Neural progenitor cell (in vitro differentiated cells): ENCODE measurements at places on chromosomes 6 and 20. TPM values are rescaled to one million over a fixed set of nuclear protein-coding genes. Genes with fewer than 3 reads are reported as not detected.

The SNAP25 gene
- total RNA-seq: not detected in 2 replicates

The FAM8A1 gene
- 18.0 and 22.9 TPM in 2 replicates for total RNA-seq

The LAMA5 gene
- 12.1 and 63.9 TPM in 2 replicates for total RNA-seq

The AVP gene
- total RNA-seq: not detected in 2 replicates

The SNTA1 gene
- total RNA-seq: 6.3 and 10.6 TPM in 2 replicates

The HLA-G gene
- total RNA-seq: not detected in 2 replicates

- H3K36me3 ChIP-seq: no peaks in the 10 kb centered on the region
- H3K4me3 ChIP-seq: no peak overlapping the region
- DNase-seq: peak; percentile 10
These were observed 658.2 kb downstream of the PTPRT start for GRCh38 chr20:42531508-42531961.

DNA sequence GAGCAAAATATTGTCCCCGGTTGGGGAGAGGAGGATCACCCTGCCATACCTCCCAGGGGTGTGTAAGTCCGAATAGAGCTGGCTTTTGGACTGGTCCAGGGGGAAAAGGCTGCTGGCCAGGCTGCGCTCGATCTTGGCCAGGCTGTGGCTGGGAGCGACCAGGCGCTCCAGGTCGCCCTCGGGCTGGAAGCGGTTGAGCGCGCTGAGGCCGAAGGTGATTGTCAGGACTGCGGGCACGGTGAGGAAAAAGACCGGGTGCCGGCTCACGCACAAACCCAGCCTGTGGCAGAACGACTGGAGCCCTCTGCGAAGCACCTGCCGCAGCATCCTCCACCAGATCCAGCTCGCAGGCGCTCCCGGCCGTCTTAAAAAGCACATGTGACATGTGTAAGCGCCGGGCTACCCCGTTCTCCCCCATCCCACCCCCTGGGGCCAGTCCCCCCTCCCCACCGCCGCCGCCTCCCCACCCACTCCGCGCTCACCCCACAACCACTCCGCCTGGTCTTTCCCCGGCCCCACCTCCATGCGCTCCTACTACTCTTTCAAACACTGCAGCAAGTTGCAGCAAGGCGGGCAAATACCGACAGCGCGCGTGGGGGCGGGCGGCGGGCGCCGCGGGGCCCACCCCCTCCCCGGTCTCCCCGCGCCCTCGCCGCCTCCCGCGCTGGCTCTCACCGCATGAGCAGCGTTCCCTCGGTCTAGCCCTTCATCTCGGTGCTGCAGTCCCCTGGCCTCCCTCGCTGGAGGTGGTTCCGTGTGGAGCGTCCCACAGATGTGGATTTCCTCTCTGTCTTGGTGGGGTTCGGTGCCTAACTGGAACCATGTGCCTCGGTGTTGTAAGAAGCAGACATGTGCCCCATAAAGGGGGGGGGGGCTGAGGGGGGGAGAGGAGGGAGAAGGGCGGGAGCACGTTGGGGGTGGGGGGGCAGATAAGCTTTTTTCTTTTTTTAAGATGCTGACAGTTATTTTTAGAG lies 42.4 kb downstream of the PTCHD4 start:
- peak; percentile 63 for DNase-seq
- no peaks in the 10 kb centered on the region for H3K4me1 ChIP-seq
- no peak overlapping the region for H3K27ac ChIP-seq
- peaks cover 40% of the 10 kb centered on the region for H3K27me3 ChIP-seq
- H3K4me3 ChIP-seq: peak overlapping the region; percentile 55
- H3K36me3 ChIP-seq: no peaks in the 10 kb centered on the region

- DNase-seq: no peak
- no peaks in the 10 kb centered on the region for H3K36me3 ChIP-seq
- H3K27me3 ChIP-seq: peaks cover 31% of the 10 kb centered on the region
- H3K27ac ChIP-seq: no peak within 1 kb of the TSS
- peaks cover 8% of the 10 kb centered on the region for H3K4me1 ChIP-seq
- no peak within 1 kb of the TSS for H3K4me3 ChIP-seq
These were observed at the start of gene NKAPL for GRCh38 chr6:28258877-28259777. Gene NKAPL, plus strand, starts transcription at chr6:28259297. Its CDS starts 75 bp downstream, at chr6:28259372.

DNA sequence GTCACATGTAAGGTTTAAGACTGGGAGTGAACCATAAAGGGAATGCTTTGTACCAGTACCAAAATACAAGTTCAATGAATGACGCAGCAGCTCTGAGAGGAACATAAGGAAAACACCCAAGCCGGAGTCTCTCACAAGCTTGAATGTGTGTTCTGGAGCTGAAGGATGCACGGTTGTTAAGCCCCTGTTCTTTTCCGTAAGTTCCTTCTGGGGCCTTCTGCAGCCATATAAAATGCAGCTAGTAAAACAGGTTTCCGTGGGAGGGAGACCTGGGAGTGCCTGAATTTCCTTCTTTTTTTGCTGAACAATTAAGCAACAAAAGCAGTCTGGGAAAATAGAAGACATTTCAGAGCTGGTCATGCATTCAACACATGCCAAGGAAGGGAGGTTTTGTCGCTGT lies 73.2 kb upstream of the JAG1 start:
- no peaks in the 10 kb centered on the region for H3K27me3 ChIP-seq
- peak; percentile 48 for DNase-seq
- H3K27ac ChIP-seq: peak overlapping the region; percentile 46
- H3K4me3 ChIP-seq: no peak overlapping the region
- no peaks in the 10 kb centered on the region for H3K36me3 ChIP-seq
- H3K4me1 ChIP-seq: peaks cover 15% of the 10 kb centered on the region

DNA sequence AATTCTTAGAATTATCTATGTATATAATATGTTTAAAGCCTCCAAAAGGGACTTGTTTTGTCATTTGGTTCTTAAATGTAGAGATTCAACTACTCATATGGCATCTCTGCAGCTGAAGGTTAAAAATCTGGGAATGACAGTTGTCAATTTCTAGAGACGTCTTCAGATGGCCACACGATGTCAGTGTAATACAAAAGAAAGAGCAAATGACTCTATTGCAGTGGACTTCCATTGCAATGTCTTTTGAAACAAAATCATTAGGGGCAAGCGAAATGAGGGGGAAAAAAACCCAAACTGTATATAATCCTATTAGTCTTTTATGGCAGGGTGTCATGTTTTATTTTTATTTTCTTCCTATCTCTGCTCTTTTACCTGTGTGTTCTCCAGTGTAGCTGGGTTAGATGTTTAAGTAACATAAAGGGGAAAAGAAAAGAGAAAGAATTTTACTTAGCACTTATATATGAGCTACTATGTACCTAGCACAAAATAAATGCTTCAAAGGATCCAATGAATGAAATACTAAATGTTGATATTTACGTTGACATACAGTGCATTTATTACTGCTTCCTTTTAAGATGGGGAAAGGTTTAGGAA lies 26.2 kb downstream of the CCN2 start:
- H3K27ac ChIP-seq: no peak overlapping the region
- H3K4me1 ChIP-seq: no peaks in the 10 kb centered on the region
- no peak overlapping the region for H3K4me3 ChIP-seq
- H3K36me3 ChIP-seq: no peaks in the 10 kb centered on the region

DNA sequence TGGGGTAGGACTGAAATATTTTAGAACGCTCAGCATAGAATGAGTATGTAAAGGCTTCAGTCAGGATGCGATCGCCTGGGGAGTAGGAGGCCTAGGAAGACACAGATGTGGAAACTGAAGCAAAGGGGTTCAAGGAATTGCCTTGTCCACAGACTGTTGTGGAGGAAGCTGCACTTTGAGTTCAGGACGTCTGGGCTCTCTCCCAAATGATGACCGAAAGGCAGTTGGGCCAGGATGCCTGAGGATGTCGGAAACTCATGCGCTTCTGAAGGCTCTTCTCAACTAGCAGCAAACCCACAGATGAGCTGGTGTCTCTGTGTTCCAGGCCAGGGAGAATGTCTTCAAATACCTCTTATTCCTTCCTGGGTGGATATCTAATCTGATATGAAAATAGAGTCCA lies 146.2 kb upstream of the SULF2 start:
- no peak overlapping the region for H3K4me3 ChIP-seq
- H3K27ac ChIP-seq: no peak overlapping the region
- H3K4me1 ChIP-seq: peaks cover 2% of the 10 kb centered on the region
- no peaks in the 10 kb centered on the region for H3K27me3 ChIP-seq
- no peak for DNase-seq
- no peaks in the 10 kb centered on the region for H3K36me3 ChIP-seq

DNA sequence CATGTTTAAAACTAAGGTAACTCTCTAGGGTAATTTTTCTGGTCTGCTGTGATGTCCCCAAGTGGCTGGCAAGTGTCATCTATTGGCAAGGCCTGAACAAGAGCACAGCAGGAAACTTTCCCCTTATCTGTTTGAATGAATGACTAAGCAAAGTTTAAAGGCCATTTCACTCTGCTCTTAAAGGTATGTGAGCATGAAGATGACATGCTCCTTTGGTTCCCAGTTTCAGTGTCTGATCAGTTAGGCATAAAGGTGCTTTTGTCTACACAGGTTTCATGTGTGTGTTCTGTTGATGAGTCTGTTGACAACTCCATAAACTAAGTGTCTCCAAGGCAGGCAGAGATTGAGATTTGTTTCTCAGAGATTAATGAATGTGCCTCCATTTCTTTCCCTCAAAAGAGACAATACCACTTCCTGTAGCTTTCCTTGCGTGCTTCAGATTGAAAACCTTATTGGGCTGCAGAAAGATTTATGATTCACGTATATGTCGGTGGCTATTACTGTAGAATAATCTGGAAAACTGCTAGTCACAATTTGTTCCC lies 83.9 kb downstream of the MAP3K7 start:
- no peaks in the 10 kb centered on the region for H3K36me3 ChIP-seq
- peaks cover 24% of the 10 kb centered on the region for H3K4me1 ChIP-seq
- peak; percentile 71 for DNase-seq
- H3K27ac ChIP-seq: no peak overlapping the region
- H3K4me3 ChIP-seq: no peak overlapping the region

DNA sequence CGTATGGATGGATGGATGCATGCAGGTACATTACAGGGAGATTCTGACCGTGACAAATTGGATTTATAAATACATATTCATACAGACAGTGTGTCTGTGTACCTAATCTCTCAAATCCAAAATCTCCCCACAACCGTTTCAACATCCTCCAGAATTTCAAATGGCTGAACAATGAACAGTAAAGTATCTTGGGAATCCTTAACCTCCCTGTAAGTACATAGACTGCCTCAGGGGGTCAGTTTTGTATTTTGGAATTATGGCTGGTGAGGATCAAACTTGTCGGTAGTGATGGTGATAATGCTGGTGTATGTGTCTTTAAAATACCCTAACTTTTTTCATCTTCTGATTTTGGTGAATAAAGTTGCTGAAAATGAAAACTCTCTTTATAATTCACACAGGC lies 246.2 kb downstream of the FOXC1 start:
- H3K27me3 ChIP-seq: no peaks in the 10 kb centered on the region
- no peaks in the 10 kb centered on the region for H3K36me3 ChIP-seq
- H3K4me1 ChIP-seq: peaks cover 3% of the 10 kb centered on the region
- no peak overlapping the region for H3K4me3 ChIP-seq
- no peak for DNase-seq
- H3K27ac ChIP-seq: no peak overlapping the region
